ENCODE measurements at places on chromosomes 3 and 15.

DNA sequence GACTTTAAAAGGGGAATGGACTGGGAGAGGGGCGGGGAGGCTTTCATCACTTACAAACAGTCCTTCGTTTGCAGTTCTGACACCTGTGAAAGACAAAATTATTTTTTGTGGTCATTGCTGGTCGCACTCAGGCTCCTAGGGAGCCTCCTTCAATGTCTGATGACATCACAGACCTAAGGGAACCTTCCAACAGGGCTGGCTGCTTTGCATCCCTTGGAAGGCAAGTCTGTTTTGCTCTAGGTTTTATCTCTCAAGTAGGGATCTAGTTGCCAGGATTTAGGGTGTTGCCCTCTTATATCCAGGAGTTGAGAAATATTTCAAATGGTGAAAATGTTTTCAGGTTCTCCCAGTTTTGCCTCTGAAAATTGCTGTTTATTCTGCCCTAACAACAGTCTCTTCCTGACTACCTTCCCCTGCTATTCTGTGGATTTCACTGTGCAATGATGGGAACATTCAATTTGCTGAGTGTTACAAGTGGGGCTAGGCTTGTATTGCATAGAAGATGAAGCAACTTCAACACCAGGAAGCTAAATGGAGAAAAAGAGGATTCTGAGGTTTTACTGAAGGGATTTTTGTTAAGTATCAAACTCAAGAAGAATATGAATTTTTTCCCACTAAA lies 75.9 kb upstream of the ARRDC4 start:
- DNase-seq, result no peak

DNA sequence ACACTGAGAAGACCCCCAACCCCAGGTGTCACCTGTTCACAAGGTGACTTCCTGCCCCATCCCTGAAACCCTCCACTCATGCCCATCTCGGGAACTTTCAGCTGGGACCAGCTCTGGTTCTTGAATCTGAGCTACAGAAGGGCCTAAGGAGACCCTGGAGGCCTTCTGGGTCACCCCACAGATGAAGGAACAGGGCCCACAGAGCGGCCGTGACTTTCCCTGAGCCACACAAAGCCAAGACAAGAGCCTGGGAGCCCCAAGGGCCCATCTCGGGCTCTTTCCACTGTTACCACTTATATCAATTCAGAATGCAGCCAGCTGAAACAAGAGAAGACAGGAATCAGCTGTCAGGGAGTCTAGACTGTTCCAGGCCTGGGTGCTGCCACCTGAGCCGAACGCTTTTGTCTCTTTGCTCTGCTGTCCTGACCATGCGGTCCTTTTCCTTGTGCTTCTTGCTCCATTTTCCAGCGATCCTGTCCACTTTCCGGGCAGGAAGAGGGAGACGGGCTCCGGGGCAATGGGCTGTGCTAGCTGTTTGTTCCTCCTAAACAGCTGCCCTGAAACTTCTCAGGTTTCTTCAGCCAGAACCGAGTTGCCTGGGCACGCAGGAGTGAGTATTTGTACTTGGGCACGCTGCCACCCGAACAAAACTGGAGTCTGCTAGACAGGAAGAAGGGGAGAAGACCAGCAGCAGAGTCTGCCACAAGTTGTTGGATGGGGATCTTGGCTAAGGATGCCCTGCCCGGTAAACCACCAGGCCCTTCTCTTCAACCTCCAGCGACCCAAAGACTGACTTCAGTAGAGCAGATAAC lies 28.0 kb upstream of the PIGZ start:
- no peak for DNase-seq

DNA sequence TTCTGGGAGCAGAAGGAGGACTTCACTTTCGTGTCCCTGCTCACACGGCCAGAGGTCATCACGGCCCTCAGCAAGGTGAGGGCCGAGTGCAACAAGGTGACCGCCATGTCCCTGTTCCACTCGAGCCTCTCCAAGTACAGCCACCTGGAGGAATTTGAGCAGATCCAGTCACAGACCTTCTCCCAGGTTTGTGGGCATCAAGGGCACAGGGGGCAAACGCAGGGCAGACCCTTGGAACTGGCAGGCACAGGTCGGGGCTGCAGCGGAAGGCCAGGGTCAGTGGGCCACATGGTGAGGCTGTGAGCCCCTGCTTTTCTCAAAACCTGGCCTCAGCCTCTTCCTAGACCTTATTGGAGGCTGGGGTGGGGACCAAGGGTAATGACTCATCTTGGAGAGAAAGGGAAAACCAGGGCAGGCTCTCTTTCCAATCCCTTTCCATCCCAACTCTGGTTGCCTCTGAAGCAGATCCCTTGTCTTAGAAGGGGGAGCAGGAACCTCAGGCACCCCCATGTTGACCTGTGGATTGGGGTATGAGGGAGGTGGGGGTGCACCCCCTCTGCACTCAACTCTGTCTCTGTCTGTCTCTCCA lies 29.5 kb downstream of the DNAH1 start:
- DNase-seq, result no peak

- no peak for DNase-seq
Observed at GRCh38 chr15:79071901-79072300, 18.7 kb downstream of the RASGRF1 start.

DNA sequence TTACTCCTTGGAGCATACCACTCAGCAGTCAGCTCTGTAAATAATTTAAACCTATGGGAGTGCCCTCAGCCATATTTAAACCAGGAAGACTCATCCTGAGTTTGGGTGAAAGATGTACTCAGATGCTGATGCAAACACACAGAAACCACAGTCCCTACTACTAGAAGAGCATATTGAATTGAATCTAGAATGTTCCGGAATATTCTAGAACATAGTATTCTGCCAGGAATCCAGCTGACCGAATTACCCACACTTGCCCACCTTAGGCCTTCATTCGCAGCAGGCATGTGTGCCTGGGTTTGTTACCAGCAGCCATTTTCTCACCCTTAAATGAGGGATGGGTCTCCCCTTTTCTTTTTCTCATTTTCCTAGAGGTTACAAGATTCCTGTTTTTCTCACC lies 202.4 kb upstream of the ICE2 start:
- DNase-seq, result no peak
